ENCODE measurements at places on chromosomes 4 and X.

- no peak for DNase-seq
Observed at GRCh38 chrX:109535578-109535977, 1.1 kb upstream of the NXT2 start.

DNA sequence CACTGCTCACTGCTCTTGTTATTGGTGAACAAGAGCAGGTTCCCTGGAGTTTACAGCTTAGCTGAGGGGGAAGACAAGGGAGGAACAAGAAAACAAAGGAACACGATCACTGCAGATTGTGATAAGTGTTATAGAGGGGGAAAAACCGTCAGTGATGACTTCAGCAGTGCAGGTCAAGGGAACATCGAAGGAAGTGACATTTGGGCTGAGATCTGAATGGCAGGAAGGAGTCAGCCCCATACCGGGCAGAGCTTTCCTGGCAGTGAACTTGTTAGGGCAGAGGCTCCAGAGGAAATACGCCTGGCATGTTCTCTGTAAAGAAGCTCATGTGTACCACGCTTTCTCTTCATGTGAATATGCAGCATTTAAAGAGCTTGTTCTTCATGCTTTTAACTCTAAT is 78.1 kb downstream of the LDB2 start:
- DNase-seq, result no peak

DNA sequence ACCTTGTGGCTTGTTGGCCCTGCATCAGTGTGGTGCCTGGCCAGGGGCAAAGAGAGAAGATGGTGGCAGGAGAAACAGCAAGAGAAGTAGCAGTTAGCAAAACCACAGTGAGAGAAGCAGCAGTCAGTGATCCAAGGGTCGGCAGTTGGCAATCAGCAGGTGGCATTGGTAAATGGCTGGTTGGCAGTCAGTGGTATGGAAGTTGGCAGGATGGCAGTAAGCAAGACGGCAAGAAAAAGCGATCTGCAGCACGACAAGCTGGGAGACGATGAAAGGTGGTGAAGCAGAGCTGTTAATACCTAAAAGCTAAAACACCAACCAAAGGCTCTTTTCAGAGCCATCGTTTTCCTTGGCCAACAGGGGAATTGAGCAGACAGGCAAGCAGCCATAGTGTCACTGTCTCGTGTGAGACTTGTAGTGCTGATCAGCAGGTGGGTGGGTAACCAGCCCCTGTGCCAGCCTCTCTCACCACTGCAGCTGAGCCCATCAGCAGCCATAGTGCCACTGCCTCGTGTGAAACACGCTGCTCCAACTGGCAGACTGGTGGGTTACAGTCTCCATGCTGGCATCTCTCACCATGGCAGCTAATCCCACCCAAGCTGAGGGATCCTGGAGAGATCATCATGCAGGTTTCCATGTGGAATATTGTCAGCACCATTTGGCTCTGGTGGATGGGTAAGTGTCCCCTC is 2078.4 kb downstream of the PCDH7 start:
- no peak for DNase-seq

DNA sequence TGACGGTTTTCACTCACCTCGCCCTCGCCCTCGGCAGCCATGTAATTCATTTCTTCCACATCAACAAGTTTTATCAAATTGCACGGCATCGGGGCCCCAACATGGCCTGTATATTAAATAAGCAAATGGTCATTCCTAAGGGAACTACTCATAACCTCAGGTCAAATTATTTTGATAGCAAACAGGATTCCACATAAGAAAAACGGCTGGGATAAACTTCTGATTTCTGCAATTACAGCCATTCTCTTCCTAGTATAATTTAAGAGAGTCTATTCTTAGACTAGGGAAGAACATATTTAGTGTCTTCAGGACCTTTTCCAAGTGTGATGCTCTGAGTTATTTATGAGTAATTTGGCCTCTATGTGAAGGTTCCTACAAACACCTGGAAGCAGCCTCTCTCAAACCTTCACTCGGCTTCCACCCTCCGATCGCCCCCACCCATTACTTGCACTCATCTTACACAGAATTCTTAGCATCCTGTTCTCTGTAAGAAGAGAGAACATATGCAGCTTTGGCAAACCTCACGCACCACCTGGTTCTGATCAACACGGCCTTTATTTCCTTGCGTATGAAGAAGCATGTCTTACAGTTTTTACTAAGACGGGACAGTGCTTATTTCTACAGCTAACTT is 29.4 kb upstream of the CENPU start:
- DNase-seq, result no peak

- DNase-seq, result no peak
Observed at GRCh38 chr4:20627866-20628265, 72.4 kb upstream of the PACRGL start.

DNA sequence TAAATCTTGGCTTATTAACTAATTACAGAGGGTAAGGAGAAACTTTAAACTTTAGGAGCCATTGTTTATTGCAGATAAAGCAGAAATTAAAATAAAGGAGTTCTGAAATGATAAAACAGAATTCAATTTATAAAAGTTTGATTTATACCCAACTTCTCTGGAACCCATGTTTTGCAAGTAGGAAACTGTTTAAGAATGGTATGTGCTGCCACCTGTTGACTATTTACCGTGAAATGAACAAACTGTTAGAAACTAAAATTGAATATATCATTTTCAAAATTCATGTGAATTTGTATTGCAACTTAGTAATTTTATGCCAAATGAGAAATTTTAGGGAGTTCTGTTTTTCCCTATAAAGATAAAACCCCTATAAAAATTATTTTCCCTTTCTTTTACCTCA is 11.0 kb upstream of the TBC1D8B start:
- DNase-seq, result no peak

- no peak for DNase-seq
Observed at GRCh38 chr4:108466936-108467902, 153.2 kb upstream of the RPL34 start.

DNA sequence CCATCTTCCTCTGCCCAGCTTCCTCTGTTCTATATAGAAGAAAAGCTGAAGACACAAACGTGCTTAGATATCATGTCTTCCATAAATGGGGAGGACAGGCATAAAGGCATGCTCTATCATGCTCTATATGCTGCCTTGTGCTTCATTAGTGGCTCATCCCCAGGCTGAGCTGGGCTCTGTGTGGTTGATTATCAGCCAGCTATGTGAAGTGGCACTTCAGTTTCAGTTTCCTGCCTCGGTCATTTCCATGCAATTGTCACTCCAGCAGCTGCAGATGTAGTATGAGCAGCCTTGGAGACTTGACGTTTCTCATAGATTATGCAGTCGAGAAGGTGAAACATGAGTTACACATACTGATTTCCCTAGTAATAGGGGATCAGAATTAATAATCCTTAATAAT is 106.2 kb downstream of the SYTL5 start:
- no peak for DNase-seq

- DNase-seq, result no peak
Observed at GRCh38 chr4:72604324-72604723, 35.3 kb upstream of the ADAMTS3 start.

Data from inflammatory macrophage (primary cell).